WTC11 (cell line): ENCODE measurements at places on chromosomes 16 and 17. TPM values are rescaled to one million over a fixed set of nuclear protein-coding genes. Genes with fewer than 3 reads are reported as not detected.
A peak's percentile ranks its signal among the peaks of the same experiment; 100 is the strongest.

KRT28 gene
- not detected in 3 replicates for total RNA-seq

DNA sequence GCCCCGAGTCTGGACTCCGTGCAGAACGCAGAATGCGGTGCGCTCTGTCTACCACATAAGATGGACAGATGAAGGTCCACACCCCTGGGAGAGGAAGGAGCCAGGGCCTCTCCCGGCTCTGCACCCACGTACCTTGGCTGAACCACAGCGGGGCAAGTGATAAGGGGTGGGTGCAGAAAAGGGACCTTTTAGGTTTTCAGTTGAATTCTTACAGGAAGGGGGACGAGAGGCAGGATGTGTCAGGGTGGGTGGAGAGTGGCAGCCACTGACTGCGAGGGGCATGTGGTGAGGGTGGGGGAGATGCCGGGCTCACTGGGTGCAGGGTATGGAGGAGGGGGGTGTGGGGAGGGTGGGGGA lies 372 bp downstream of the CD300A start:
- no peak for DNase-seq
- peaks cover 17% of the 10 kb centered on the region for H3K27me3 ChIP-seq
- H3K4me1 ChIP-seq: peaks cover 4% of the 10 kb centered on the region
- H3K36me3 ChIP-seq: no peaks in the 10 kb centered on the region
- H3K4me3 ChIP-seq: no peak overlapping the region

DNA sequence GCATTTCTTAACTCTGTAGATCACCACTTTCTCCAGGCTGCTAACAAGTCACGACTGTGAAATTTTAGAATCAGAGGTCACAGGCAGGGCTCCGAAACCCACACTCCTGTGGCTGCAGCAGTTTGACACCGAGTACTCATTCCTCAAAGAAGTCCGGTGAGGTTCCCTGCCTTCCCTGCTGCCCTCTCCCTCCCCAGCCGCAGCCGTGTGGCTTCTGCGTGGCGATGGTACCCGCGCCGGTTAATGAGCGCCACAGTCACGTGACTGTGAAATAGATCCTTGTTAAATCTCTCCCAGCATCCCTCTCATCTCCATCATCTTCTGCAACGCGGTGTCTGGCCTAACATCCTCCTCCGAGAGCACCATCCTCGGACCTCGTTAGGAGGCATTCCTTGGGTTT lies 65.2 kb upstream of the ENDOV start:
- H3K27ac ChIP-seq: peak overlapping the region; percentile 3; the same call in 1 of the 2 replicates
- peaks cover 91% of the 10 kb centered on the region for H3K36me3 ChIP-seq

GRCh38 chr17:17551361-17551760 lies 40.1 kb downstream of the PEMT start:
- peaks cover 10% of the 10 kb centered on the region for H3K4me1 ChIP-seq
- no peaks in the 10 kb centered on the region for H3K36me3 ChIP-seq
- no peak overlapping the region for H3K4me3 ChIP-seq
- no peaks in the 10 kb centered on the region for H3K27me3 ChIP-seq
- DNase-seq: no peak

DNA sequence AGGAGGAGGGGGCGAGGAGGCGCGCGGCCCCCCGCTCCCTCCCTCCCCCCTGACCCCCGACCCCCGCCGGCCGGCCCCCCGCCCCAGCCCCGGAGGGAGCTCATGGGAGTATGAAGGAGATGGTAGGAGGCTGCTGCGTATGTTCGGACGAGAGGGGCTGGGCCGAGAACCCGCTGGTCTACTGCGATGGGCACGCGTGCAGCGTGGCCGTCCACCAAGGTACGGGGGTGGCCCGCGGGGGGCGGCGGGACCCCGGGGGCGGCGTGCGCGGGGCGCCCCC lies 390 bp downstream of the MLLT6 start:
- peaks cover 83% of the 10 kb centered on the region for H3K27me3 ChIP-seq
- H3K4me3 ChIP-seq: peak overlapping the region; percentile 45; the same call in 1 of the 2 replicates
- H3K4me1 ChIP-seq: peaks cover 56% of the 10 kb centered on the region
- no peak for DNase-seq
- 0 out of 2 replicates have a peak, but pooled peaks cover 3% of the 10 kb centered on the region for H3K36me3 ChIP-seq
- no peak overlapping the region for H3K27ac ChIP-seq

KRTAP3-2 gene
- total RNA-seq: not detected in 3 replicates

DNA sequence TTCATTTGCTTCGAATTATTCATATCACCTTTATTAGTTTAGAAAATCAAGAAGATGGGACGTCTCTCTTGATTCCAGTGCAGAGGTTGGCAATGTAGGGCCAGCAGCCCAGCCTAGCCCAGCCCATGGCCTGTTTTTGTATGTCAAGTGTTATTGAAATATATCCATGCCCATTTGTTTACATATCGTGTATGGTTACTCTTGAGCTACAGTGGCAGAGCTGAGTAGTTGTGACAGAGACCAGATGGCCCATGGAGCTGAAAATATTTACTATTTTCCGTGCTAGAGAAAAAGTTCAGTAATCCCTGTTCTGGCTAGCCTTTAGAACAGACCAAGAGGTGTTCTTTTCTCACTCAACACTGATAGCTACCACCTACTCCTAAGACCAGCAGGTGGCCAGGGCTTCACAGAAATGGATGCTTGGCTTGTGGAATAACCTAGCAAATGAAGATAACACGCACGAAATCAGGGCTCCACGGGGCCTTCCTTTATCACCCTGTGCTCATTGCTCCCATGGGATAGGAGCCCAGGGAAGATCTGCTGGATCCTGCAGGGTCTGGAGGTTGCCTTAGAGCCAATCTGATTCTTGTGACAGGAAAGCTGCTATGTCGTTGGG lies 123.2 kb upstream of the ANKFN1 start:
- H3K27me3 ChIP-seq: no peaks in the 10 kb centered on the region
- H3K36me3 ChIP-seq: no peaks in the 10 kb centered on the region
- no peak for DNase-seq
- no peak overlapping the region for H3K27ac ChIP-seq

GRCh38 chr17:47694581-47695428 lies 844 bp downstream of the TBKBP1 start:
- H3K27me3 ChIP-seq: no peaks in the 10 kb centered on the region
- peaks cover 40% of the 10 kb centered on the region for H3K4me1 ChIP-seq

GRCh38 chr17:48498164-48498850 lies 32.5 kb downstream of the HOXB1 start:
- no peaks in the 10 kb centered on the region for H3K36me3 ChIP-seq
- no peak overlapping the region for H3K4me3 ChIP-seq
- H3K27ac ChIP-seq: no peak overlapping the region

GRCh38 chr17:74282587-74283370 lies 8.7 kb downstream of the DNAI2 start:
- H3K4me3 ChIP-seq: no peak overlapping the region
- no peak for DNase-seq
- H3K4me1 ChIP-seq: peaks cover 7% of the 10 kb centered on the region; the same call in 1 of the 2 replicates
- no peaks in the 10 kb centered on the region; the same call in 1 of the 2 replicates for H3K27me3 ChIP-seq

- peaks cover 15% of the 10 kb centered on the region for H3K36me3 ChIP-seq
- H3K4me1 ChIP-seq: peaks cover 5% of the 10 kb centered on the region
- H3K4me3 ChIP-seq: no peak overlapping the region
- no peak overlapping the region for H3K27ac ChIP-seq
- no peak for DNase-seq
These were observed 38.7 kb upstream of the BCAS3 start for GRCh38 chr17:60639019-60639330.
